Suppressor macrophage (primary cell): ENCODE measurements at places on chromosomes 7 and 10.
A peak's percentile ranks its signal among the peaks of the same experiment; 100 is the strongest.

GRCh38 chr7:20140291-20141001 lies 76.7 kb downstream of the MACC1 start:
- DNase-seq = no peak

GRCh38 chr10:75403144-75403938 lies 1.8 kb upstream of the ZNF503 start:
- no peak for DNase-seq

GRCh38 chr7:6628045-6628444 lies 9.1 kb upstream of the ZNF316 start:
- DNase-seq = no peak

DNA sequence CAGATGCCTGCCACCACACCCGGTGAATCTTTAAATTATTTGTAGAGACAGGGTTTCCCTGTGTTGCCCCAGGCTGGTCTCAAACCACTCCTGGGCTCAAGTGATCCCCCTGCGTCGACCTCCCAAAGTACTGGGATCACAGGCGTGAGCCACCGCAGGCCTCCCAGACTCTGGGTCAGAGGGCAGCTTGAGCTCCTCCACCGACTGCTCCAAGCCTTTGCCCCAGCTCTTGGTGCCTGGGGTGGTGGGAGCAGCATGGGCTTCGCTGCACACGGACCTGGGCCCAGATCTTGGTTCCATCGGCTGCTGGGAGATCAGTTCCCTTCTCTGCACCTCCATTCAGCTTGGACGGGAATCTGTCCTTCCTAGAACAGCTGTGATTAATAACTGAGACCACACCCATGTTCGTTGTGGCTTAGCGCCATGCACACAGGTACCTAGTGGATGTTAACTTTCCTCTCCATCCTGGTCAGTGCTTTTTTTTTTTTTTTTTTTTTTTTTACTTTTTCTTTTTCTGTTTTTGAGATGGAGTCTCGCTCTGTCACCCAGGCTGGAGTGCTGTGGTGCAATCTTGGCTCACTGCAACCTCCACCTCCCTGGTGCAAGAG lies 125.3 kb downstream of the CUX1 start:
- DNase-seq = no peak

DNA sequence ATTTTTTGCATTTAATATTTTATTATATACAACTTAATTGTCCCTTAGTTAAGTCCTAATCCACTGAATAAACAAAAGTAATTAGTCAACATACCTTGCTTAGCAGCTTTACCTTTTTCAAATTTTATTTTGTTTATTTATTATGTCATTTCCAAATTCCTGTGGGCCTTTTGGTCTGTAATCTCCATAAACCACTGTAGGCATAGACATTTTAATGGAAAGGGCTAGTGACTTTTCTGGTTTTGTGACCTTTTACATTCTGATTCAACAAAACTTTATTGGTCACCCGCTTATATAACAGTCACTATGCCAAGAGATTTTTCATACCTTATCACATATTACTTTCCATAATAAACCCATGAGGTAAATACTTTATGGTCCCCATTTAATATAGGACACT lies 181.3 kb upstream of the PRPS1L1 start:
- DNase-seq = no peak

- DNase-seq = no peak
Observed at GRCh38 chr7:135430626-135431025, 79.3 kb downstream of the CNOT4 start.

DNA sequence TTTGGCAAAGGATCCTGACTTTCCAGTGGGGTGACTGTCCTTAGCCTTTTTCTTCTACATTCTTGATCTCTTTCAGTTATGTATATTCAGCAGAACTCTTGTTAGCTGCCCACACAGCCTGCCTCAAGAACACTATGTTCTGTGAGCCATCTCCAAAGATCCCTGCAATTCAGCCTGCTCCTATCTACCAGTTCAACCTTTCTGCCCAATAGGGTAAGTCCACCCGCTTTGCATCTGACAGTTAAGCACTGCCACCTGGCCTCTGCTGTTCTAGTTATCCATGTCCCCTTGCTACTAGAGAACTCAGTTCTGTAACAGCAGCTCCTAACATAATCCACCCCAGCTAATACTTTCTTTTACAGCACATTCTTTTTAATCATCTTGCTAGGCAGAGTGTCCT lies 13.5 kb downstream of the OR9A2 start:
- DNase-seq = no peak

- no peak for DNase-seq
Observed at GRCh38 chr10:27447540-27447939, 56.6 kb upstream of the RAB18 start.

DNA sequence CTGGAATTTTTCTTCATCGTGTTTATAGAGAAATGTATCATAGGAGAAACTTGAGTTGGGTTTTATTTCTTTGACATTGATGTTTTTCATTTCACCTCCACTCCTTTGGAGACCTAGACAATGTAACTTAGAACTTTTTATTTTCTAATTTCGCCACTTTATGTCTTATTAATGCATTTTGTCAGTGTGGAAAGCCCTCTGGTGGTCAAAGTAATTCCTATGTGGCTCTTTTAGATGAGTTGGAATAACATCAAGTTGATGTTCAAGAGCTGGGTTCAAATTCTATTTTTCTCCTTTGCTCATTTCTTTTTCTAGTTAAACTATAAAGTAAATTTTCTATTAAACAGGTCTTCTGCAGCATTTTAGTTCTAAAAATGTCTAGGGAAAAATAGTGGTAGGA lies 478.6 kb downstream of the LRMDA start:
- peak; percentile 11 for DNase-seq

- no peak for DNase-seq
Observed at GRCh38 chr7:1509226-1509625, 5.0 kb upstream of the INTS1 start.

DNA sequence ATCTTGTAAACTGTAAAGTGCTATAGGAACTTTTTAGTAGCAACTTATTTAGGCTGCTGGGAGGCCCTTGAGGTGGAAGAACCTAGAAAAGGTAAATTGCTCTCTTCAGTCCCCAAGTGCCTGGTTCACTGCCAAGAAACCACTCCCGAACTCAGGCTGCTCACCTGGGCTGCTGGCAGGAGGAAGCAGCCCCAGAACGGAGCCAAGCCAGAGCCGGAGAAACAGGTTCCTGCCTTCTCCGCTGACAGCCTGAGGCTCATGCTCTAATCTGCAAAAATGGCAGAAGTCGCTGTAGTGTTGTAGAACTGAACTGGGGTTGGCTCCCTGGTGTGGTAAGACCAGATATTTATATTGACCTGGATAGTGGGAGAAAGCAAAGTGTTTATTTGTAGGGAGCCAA lies 136.0 kb downstream of the CUL2 start:
- DNase-seq = no peak

DNA sequence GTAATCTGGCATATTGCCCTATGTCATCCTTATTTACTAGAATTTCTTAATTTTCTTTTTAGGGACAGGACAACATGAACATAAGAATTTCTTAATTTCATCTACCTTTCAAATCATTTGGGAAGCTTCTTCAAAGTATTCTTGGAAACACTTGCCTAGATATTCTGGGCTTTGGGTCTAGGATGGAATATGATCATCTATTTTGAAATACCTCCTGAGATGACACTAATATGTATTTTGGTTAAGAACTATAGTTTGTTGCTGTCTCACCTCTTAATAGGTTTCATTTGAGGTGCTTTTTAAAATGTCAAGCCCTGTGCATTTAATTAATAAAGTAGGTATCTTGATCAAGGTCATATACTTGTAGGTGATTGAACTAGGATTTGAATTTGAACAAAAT lies 49.1 kb downstream of the SEPTIN7 start:
- no peak for DNase-seq

DNA sequence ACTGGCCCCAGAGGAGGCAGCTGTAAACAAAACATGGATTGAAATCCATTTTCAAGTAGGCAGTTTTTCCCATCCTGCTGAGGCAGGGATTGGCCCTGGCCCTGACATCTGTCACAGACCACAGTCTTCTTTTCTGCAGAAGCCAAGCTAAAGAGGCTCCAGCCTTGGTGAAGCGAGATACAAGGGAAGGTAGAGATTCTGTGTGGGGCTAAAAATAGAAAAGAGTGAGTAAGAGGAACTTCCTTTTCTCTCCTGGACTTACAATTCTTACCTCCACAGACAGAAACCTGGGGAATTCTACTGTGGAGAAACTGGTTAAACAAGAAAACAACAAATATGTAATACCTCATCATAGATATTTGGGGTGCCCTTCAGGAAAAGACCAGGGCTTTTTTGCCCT lies 624.8 kb upstream of the FZD8 start:
- no peak for DNase-seq

- DNase-seq = no peak
Observed at GRCh38 chr7:94525923-94526322, 16.3 kb downstream of the CASD1 start.

DNA sequence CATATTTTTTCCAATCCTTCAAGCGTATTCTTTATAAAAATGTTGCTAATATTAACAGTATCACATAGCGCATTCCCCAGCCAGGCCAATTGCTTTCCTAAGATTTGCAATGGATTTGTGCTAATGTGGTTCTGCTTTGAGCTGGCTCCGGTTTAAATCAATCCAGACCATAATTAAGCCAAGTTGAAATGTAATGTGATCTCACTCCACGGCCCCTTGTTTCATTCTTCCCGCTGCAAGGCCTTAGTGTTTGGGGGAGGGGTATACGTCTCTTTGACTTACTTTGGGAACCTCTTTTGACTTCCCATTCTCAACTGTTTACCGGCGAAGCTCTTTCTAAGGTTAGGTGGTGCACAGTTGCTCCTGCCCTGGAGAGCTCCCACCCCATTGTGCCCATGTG lies 86.4 kb downstream of the PRPF18 start:
- DNase-seq = no peak

GRCh38 chr10:585502-585901 lies 104.0 kb downstream of the DIP2C start:
- no peak for DNase-seq

DNA sequence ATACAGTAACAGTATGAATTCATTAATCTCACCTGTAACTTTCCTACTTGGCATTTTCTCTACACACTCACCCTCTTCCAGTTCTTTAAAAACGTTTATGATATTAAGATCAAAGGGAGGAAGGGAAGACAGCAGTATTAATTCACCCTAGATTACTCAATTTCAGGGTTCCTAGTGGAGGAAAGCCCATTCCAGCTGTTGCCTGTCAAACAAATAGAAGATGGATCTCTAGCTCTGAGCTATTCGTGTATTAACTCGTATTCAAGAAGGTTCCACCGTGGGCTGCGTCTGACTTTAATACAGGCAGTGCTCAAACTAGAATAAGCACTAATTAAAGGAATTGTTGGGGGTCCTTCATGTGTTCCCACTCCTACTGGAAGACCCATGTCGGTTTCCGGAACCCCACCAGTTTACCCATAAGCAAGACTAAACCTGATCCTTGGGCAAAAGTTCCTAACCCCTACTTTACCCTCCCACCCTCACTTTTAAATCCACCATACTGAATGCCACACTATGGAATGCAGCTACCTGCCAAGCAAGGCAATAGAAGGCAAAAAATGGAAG lies 2.1 kb downstream of the NANOS1 start:
- DNase-seq = no peak

DNA sequence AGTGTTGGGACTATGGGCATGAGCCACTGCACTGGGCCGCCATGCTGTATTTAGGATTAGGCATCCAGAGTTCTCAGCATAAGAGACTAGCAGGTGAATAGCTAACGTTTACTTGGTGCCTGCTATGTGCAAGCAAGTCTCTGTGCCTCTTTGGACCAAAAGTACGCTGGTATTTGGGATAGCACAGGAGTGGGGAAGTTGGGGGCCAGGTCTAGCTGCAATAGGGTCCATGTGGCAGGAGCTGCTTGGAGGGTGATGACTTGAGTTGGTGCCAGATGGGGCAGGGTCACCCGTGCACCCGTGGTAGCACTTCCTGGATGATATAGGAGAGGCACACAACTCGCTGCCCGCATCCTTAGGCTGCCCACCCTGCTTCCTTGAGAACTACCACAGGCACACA lies 22.4 kb downstream of the NACAD start:
- no peak for DNase-seq

DNA sequence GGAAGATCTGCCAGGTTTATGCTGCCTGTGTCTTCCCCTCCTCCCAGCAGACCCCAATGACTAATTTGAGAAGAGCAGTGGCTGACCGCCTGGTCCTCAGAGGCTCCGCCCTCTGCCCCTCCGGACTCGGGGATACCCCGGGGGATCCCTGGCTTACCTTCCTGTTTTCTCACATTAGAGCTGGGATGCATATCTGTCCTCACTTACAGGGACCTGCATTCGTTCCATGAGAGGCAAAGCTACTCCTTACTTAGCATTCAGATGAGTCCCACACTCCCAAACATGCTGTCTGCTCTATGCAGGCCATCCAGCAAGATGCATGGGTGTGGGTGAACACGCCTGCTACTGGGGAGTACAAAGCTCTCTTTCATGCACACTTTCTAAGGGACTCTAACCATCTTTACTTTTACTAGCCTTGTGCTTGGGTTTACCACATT lies 24.0 kb downstream of the VOPP1 start:
- DNase-seq = no peak

DNA sequence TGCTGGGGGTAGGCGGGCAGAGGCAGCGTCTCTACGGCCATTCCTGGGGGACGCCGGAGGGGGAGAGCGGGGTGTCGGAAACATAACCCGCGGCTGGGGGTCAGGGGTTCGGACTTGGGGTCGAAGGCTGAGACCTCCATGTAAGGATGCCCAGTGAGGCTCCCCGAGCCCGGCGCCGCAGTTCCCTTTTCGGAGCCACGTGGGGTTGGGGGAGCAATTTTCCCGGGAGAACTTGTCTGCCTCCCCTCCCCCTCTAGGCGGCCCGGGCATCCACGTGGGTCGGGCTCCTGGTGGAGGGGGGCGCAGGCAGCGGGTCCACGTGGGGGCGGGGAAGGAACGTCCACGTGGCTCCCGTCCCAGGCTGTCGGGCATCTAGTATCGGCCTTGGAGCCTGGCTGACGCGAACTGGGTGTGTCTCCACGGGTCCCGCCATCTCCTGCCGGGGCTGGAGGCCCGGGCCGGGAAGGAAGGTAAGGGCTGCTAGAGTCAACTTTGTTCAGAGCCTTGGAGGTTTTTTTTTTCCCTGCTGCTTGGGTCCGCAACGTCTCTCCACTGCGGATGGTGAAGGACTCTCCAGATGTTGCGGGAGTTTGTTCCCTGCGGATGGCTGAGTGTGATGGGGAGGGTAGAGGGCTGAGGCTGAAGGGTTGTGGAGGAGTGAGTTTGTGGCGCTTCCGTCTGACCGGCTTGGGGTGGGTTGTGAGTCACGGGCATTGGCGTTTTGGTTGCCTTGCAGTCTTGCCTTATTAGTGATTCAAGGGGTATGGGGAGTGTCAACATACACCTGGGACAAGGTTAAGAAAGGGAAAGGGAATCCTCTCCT lies 744 bp downstream of the PPRC1 start:
- peak; percentile 89 for DNase-seq

- no peak for DNase-seq
Observed at GRCh38 chr10:102648269-102648888, 4.1 kb downstream of the TRIM8 start.

- peak; percentile 42 for DNase-seq
Observed at GRCh38 chr7:24017519-24017918, 266.5 kb upstream of the NPY start.

- no peak for DNase-seq
Observed at GRCh38 chr7:46844486-46844885, 737.4 kb downstream of the TNS3 start.

DNA sequence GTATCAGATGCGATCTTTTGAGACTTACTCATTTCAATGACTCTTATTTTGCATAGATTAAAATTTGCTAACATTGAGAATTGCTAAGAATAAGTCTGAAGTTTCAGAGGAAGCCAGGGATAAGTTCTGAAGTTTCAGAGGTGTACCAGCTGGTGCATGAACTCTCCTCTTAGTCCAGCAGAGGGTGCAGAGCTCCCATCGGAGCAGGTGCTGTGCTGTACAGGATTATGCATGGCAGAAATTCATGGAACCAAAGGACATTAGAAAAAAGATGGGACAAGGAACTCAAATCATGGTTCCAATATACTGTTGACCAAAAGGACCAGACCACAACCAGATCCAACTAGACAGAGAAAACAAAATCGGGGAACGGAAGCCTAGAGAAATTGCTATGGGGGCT lies 41.9 kb downstream of the MGAM2 start:
- peak; percentile 27 for DNase-seq
